NCI-H82 (cell line): ENCODE measurements at places on chromosomes 5 and 9.

- no peak for DNase-seq
Observed at GRCh38 chr5:65651144-65651543, 26.3 kb downstream of the SHLD3 start.

GRCh38 chr5:68303754-68304420 lies 88.3 kb downstream of the PIK3R1 start:
- DNase-seq: no peak

- no peak for DNase-seq
Observed at GRCh38 chr5:4182144-4182543, 586.5 kb downstream of the IRX1 start.

DNA sequence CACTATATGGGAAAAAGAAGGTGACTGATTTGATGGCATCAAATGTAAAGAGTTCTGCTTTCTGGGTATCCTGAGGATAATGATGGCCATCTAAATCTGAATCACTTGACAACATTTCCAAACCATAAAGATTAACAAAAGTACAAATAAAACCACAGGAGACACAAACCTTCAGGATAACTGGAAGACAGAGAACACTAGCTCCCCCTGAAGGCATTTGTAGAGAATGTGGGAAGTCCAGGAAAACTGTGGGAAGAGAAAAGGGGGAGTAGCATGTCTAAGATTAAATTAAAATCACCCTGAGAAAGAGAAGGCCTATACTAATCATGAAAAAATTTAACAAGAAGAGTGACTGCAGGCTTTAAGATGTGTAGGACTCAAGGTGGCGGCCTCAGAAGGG lies 116.2 kb downstream of the PRELID2 start:
- peak; percentile 28 for DNase-seq

DNA sequence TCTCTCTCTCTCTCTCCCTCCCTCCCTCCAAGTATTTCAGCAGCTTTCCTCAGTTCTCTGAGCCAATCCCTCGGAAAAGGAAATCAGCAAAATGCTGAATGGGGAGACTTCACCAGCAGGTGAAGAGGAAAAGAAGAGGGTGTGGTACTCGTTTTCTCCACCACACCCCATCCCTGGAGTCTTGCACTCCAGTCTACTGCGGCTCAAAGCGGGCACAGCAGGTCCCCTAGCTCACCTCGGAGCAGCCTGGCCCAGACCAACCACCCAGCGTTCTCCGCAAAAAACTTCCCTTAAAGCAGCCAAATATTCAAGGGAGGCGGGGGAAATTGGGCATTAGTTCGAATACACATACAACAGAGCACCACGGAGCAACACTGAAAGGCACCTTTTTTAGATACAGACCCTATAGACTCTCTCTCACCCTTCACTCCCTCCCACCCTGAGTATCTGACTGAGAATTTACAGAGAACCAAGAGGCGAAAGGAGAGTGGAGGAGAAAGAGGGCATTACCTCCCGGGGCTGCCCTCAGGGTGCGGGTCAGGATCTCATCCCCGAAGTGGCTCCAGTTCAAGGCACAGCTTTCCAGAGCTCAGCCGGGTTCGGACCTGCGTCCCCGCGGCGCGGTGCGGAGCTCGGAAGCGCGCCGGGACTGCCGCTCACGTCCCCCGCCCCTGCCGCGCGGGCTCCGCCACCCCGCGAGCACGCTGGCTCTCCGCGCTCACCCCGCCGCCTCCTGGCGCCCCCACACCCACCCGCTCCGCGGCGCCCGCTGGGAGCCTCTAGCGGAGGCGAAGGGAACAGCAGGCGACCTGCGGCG lies 1638.5 kb upstream of the C9orf72 start:
- peak; percentile 73 for DNase-seq

GRCh38 chr5:73985145-73985544 lies 359.1 kb downstream of the ARHGEF28 start:
- peak; percentile 48 for DNase-seq

DNA sequence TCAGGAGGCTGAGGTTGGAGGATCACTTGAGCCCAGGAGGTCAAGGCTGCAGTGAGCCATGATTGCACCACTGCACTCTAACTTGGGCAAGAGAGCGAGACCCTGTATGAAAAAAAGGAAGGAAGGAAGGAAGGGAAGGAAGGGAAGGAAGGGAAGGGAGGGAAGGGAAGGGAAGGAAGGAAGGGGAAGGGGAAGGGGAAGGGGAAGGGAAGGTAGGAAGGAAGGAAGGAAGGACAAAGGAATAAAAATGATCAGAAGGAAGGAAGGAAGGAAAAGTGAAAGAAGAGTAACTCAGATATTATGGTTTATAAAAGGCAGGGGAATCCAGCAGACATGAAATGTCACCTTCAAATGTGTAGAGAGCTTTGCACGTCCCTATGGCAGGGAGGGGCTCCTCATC lies 64.4 kb downstream of the USP20 start:
- no peak for DNase-seq

- no peak for DNase-seq
Observed at GRCh38 chr9:115213818-115214334, 95.9 kb upstream of the TNC start.

DNA sequence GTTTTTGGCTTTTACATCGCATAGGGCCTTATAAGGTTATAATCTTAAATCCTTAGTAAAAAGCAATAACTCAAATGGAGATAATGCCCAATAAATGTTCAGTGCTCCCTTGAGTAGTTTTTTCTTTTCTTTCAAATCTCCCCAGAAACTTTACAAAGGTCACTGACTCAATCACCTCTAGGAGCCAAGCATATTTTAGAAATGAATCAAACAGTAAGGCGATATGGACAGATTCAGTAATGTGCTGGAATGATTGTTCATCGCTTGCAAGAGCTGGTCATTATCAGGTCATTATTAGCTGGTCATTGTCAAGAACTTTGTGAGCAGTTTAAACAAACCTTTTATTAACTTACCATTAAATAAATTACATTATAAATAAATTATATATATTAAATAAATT lies 130.4 kb upstream of the SLIT3 start:
- no peak for DNase-seq

GRCh38 chr5:65563777-65564176 lies 681 bp downstream of the PPWD1 start:
- DNase-seq: peak; percentile 8

DNA sequence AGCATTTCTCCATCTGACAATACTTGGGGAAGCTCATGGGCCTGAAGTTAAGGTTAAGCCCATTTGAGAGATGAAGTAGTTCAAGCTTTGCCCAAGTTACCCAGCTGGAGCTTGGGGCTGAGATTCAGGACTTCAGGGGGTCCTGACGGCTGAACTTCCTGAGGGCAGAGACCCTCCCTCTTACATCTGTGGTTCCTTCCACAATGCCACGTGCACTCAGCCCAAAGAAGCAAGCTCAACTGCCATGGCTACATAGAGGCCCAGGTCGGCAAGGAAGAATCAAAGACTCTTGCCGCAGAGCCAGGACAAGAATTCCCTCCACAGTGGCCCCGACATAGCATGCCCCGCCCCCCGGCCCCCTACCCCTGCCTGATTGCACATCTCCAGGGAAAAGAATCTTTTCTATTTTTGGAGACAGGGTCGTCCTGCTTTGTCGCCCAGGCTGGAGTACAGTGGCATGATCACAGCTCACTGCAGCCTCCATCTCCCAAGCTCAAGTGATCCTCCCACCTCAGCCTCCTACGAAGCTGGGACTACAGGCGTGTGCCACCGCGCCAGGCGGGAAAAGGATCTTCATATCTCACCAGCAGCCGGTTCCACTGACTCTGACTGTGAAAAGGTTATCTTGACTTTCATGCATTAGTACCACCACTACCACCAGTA lies 9.2 kb downstream of the PHF19 start:
- DNase-seq: no peak

GRCh38 chr5:175501759-175502158 lies 23.4 kb downstream of the SFXN1 start:
- no peak for DNase-seq

- no peak for DNase-seq
Observed at GRCh38 chr9:91334053-91334452, 27.7 kb downstream of the AUH start.

- no peak for DNase-seq
Observed at GRCh38 chr5:175406300-175406699, 37.7 kb downstream of the DRD1 start.

GRCh38 chr5:178688551-178688950 lies 41.9 kb downstream of the ZNF354A start:
- DNase-seq: no peak

- DNase-seq: no peak
Observed at GRCh38 chr5:63170486-63170885, 591.9 kb downstream of the LRRC70 start.

DNA sequence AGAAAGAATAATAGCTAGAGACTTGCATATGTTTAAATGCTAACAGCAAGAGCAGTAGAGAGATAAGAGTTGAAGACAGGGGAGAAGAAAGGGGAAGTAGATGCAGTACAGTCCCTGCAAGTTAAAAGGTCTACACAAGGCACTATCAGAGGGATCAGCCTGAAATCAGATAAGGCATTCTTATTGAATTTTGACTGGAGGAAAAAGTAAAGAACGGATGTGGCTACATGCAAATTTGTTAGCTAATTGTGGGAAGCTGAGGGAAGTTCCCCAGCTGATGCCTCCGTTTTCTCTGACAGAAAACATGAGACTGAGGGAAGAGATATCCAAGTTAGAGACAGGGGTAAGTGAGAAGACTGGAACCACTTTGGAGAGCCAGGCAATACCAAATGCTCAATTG lies 12.9 kb upstream of the RHOBTB3 start:
- no peak for DNase-seq

DNA sequence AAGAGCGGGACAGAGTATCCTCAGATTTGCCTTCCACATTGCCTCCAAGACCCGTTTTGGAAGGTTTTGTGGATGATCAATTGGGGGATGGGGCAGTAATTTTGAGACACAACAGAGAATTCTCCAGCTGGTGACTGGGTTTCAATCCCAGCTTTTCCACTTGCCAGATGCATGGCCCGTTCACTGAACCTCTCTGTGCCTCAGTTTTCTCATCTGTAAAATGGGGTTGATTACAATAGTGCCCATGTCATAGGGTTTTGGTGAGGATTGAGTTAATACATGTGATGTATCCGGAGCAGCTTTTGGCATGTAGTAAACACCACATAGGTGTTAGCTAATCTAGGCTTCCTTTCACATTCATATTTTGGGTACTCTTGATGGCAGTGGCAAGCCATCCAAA lies 59.7 kb downstream of the PSAT1 start:
- no peak for DNase-seq

DNA sequence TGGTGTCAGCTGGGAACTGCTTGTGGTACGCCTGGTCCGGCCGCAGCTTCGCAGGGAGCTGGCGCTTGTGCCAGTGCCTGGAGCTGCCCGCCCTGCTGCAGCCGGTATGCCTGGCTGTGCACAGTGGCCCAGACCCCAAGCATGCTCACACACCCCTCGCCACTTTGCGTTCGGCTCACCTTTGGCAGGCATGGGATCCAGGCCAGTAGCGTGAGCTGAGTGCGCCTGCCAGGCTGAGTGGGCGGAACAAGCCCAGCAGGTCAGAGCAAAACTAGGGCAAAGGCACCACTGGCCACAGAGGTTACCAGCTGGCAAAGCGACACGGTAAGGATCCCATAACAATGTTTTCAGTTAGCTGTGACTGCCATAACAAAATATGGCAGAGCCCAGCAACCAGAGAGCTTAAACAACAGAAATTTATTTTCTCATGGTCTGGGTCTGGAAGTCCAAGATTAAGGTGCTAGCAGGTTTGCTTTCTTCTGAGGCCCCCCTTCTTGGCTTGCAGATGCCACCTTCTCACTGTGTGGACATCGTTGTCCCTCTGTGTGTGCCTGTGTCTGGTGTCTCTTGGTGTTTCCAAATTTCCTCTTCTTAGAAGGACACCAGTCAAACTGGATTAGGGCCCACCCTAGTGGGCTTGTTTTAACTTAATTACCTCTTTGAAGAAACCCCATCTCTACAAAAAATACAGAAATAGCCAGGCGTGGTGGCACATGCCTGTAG lies 61.6 kb downstream of the PSAT1 start:
- DNase-seq: no peak

- no peak for DNase-seq
Observed at GRCh38 chr5:125290935-125291334, 544.5 kb upstream of the ZNF608 start.

GRCh38 chr5:135157421-135158313 lies 123.6 kb upstream of the PITX1 start:
- no peak for DNase-seq

- peak; percentile 50 for DNase-seq
Observed at GRCh38 chr5:2752059-2752820, 763 bp upstream of the IRX2 start.

GRCh38 chr5:80793354-80793753 lies 138.6 kb upstream of the DHFR start:
- no peak for DNase-seq

DNA sequence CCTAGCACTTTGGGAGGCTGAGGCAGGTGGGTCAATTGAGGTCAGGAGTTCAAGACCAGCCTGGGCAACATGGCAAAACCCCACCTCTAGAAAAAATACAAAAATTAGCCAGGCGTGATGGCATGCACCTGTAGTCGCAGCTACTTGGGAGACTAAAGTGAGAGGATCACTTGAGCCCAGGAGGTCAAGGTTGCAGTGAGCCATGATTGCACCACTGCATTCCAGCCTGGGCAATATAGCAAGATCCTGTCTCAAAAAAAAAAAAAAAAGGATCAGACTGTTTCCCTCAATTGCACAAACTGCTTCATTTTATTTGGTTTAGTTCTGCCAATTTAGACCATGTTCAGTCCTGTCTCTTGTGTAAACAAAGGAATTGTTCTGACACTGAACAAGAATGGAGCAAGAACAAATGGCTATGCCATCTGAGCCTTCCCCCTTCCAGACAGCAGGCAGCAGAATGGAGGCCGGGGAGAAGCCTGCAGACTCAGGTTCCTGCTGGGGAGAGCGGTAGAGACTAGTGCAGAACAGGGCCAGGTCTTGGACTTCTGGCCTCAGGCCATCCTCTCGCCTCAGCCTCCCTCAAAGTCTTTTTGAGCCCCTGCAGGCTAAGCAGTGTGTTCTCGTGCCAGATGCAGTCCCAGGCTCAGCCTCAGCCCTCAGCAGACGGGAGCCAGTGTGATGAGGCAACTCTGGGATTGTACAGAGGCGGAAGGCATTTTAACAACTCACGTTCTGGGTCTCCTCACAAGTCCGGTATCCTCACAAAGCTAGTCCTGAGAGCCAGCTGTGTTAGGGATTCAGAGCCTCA lies 18.2 kb downstream of the HNRNPH1 start:
- no peak for DNase-seq

DNA sequence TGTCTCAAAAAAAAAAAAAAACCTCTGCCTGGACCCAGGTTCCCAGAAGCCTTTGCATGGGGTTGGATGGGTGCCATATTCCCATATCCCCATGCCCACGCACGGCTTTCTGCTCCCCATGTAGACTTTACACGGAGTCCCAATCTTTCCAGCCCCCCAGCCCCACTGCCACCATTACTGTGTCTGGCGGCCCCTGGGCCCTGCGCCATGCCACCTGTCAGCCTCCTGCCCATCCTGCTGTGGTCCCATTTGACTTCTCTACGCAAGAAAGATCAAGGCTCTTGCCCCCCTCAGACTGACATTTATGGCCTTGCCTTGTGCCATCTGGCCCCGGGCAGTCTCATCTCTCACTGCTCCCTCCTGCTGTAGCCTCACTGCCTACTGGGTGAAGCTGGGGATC lies 6.5 kb upstream of the AK1 start:
- DNase-seq: no peak

GRCh38 chr9:121607434-121608167 lies 43.8 kb upstream of the DAB2IP start:
- peak; percentile 76 for DNase-seq
